ENCODE measurements at places on chromosomes 6 and 20. TPM values are rescaled to one million over a fixed set of nuclear protein-coding genes. Genes with fewer than 3 reads are reported as not detected.

ALDH8A1 gene
- not detected for total RNA-seq

ZFP57 gene
- not detected for total RNA-seq

CYP39A1 gene
- total RNA-seq: 23.3 TPM

KIAA1755 gene
- total RNA-seq: not detected

FHL5 gene
- not detected for total RNA-seq

GRCh38 chr6:90393232-90393884, 96.7 kb upstream of the BACH2 start:
- peak; percentile 49 for DNase-seq

DNA sequence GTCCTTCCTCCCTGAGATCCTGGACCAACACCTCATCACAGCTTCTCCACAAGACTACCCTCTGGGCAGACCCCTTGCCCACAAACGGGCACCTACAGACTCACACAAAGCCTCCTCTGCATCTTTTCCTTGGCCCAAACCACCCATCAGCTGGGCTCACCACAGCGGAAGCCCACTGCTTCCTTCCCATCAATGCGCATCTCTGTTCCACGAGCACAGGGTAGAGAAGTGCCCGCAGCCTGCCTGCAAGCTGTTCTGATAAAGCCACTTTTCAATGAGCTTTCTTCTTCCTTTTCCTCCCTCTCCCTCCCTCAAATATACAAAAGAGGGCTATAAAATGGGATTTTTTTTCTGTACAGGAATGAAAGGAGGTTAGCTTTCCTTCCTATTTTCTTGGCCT, 111.2 kb downstream of the NFATC2 start:
- DNase-seq: no peak

- no peak for DNase-seq
These were observed 100.1 kb downstream of the SGK1 start for GRCh38 chr6:134217798-134218140.

- no peak for DNase-seq
These were observed 508.9 kb upstream of the JAG1 start for GRCh38 chr20:11182720-11183119.

All from H4 (cell line).